GM23248 (cell line): ENCODE measurements at places on chromosomes 5 and 9. TPM values are rescaled to one million over a fixed set of nuclear protein-coding genes. Genes with fewer than 3 reads are reported as not detected.

Gene PCDHA6
- total RNA-seq: 0.13 and 0.22 TPM in 2 replicates

Gene SNAPC4
- 5.2 and 8.2 TPM in 2 replicates for total RNA-seq

Gene PDZD2
- total RNA-seq: not detected in 2 replicates

Gene ALDOB
- total RNA-seq: not detected in 2 replicates

Gene ACTL7B
- total RNA-seq: not detected in 2 replicates

Gene PCDHA12
- not detected in 2 replicates for total RNA-seq

Gene SLC1A3
- total RNA-seq: 1.8 and 2.5 TPM in 2 replicates

Gene GFI1B
- total RNA-seq: not detected in 2 replicates

Gene FAM151B
- 3.4 and 7.8 TPM in 2 replicates for total RNA-seq

Gene EXD3
- 11.6 and 17.1 TPM in 2 replicates for total RNA-seq

Gene MARCHF11
- not detected in 2 replicates for total RNA-seq

Gene ANXA1
- total RNA-seq: 986 and 1,002 TPM in 2 replicates

Gene CAPSL
- 4.5 TPM in 1 of 2 replicates, not detected in the other for total RNA-seq

Gene SPINK7
- total RNA-seq: not detected in 2 replicates

Gene IFNK
- total RNA-seq: not detected in 2 replicates

Gene SYK
- not detected in 2 replicates for total RNA-seq

Gene TMEFF1
- 0.43 and 4.4 TPM in 2 replicates for total RNA-seq

Gene TAF1L
- not detected in 2 replicates for total RNA-seq

Gene SEMA4D
- total RNA-seq: 0.11 and 1.3 TPM in 2 replicates

Gene C9
- total RNA-seq: not detected in 2 replicates

Gene TMEM252
- total RNA-seq: not detected in 2 replicates

Gene RNF180
- 0.32 TPM in 1 of 2 replicates, not detected in the other for total RNA-seq

Gene C9orf153
- total RNA-seq: not detected in 2 replicates

Gene PCDHGB7
- total RNA-seq: 14.2 and 14.8 TPM in 2 replicates

Gene BARHL1
- total RNA-seq: not detected in 2 replicates

Gene CCL19
- not detected in 2 replicates for total RNA-seq

Gene NRG2
- total RNA-seq: not detected in 2 replicates

Gene ARL10
- 8.3 and 8.9 TPM in 2 replicates for total RNA-seq

Gene ZNF879
- 1.8 and 5.4 TPM in 2 replicates for total RNA-seq

Gene LHX3
- not detected in 2 replicates for total RNA-seq

Gene ADAMTSL1
- total RNA-seq: 255 and 273 TPM in 2 replicates

Gene ANKRD31
- not detected in 2 replicates for total RNA-seq
